Renal cortical epithelial cell (primary cell): ENCODE measurements at places on chromosomes 16 and 17.

DNA sequence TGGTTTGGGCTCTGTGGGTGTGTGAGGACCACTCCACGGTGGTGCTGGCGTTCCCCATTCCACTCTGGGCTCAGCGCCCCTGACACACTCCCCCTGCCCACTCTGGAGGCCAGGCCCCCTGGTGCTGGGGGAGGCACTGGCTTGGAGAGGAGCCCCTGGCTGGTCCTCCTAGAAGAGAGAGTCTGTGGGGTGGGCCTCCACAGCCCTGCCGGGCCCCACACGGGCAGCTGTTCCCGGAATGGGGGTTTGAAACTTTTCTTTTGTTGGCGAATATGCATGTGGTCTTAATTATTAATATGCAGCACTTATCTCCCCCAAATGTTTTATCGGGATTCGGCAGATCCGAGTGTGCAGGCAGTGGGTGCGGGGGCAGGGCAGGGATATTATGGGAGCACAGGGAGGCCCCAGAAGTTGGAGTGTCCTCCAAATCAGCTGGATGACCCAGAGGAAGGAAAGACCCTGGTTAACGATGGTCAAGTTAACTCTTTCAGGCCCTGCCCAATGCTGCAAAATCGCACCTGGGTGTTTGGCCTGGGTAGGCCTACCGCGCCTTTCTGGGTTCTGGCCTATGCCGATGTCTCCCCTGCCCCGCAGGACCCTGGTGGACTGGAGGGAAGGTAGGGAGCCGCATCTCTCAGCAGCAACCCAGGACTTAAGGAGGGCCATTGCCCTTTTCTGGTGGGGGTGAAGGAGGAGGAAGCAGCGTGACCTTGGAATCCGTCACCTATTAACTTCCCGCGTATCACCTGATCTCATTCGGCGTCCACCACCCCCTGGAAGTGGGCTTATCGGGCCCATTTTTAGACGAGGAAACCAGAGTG, 36.0 kb downstream of the TMEM235 start:
- DNase-seq = no peak

- DNase-seq = peak; percentile 70
Observed at GRCh38 chr17:59651346-59651745, 31.7 kb downstream of the CLTC start.

GRCh38 chr16:84785843-84786581, 33.8 kb upstream of the CRISPLD2 start:
- DNase-seq = peak; percentile 42

GRCh38 chr16:72609066-72609465, 437.1 kb upstream of the PMFBP1 start:
- no peak for DNase-seq

DNA sequence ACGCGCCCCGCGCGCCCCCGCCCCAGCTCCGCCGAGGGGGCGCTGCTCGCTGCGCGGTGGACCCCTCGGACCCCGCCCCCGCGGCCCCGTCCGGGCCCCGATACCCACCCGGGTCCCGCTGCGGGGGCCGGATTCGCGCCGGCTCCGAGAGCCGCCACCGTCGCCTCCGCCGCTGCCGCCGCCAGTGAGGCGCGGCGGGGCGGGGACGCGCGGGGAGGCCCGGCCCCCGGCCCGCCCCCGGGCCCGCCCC, at the start of gene TBC1D16:
Gene TBC1D16, minus strand, starts transcription at position 186 of the 250 bp plus-strand sequence. CDS start 22,325 bp downstream, outside the sequence.
- no peak for DNase-seq

DNA sequence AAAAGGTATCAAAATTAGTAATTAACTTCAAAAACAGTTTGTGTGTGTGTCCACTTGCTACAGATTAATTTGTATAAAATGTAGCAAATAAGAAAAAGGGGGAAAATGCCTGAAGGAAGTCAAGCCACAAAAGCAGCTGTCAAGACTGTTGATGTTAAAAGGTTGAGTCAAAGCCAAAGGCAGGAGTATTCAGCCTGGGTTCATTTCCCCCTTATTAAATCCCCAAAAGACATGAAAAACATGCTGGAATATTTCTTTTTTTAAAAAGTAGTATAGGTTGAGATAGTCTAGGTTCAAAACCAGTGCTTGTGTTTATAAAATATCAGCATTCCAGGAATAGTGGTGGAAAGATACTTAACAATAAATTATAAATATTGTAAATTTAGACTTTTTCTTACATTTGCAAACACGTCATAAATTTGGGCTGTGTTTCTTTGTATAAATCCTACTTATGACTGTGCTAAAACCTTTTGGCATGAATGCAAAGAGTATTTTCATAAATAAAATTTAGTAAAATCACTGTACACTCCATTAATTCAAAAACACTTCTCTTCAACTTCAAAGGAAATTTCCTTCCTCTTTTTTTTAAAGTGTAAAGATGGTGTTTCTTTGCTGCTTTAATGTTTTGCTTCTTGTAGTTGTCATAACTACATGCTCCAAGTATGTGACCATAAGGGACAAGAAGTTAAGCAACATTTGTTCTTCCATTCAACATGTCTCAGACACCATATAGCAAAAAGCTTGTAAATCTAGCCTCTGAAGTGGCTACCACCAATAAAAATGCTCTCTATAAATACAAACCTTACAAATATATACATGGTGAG, 72.0 kb downstream of the SKAP1 start:
- no peak for DNase-seq

DNA sequence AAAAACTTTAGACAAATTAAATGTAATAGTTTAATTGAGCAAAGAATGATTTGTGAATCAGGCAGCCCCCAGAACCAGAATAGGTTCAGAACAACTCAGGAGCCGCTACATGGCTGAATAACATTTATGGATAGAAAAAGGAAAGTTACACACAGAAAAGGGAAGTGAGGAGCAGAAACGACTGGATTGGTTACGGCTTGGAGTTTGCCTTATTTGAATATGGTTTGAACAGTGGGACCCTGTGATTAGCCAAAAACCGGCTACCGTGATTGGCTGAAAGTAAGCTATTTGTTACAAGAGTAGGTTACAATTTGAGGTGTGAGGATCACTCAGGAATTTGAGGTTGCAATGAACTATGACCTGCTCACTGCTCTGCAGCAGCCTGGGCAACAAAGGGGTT, 1139.8 kb downstream of the CDH11 start:
- no peak for DNase-seq

GRCh38 chr16:86919578-86920305, 341.4 kb downstream of the FOXL1 start:
- DNase-seq = no peak

DNA sequence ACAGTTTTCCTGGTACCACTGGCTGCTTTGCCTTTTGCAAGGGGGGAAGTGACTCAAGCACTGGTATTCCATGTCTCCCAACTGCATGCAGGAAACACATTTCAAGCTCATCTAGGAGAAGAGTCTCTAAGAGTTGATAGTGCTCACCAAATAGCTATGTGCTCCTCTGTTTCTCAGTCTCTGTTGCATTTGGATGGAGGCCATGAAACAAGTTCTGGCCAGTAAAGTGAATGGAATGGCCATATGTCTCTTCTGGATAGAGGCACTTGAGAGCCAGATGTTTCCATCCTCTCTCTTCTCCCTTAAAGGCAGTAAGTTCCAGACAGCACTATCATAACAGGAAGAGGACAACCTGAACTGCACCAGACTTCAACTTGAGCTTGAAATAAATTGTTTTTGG, 60.6 kb downstream of the C16orf82 start:
- DNase-seq = no peak

DNA sequence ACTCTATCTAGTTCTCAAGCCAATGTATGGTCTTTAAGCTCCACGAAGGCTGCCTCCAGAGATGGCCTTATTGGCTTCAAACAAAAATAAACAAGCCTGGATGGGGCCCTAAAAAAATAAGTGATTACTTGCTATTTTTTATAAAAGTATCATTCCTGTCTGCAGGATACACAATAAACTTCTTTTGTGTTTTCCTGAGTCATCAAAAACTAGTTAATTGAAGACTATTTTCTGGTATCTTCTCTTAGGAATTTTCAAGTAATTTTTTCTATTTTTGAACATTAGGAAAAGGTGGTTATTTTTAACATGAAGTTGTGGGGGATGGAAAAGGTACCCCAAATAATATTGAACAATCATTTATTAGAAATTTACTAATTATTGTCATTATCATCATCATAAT, 213.1 kb upstream of the DYNLRB2 start:
- no peak for DNase-seq

GRCh38 chr16:87826798-87827587, 42.3 kb downstream of the SLC7A5 start:
- no peak for DNase-seq

GRCh38 chr16:85832570-85833218, 33.2 kb downstream of the COX4I1 start:
- DNase-seq = no peak

DNA sequence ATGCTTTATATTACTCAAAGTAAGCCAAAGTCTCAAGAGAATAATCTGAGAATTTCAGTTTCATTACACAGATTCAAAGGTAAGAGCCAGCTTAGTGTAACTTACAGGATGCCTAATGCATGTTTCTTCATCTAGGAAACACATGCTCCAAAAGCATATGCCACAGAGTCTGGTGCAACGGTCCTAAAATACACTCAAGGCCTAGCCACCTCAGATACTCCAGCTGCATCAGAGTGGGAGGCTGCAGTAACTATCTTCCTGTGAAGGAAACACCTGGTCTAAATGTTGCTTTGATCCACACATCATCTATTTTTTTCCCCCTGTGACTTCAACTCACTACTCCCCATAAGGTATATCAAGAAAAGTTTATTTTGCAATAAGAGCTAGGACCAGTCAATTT, 51.6 kb upstream of the CORO6 start:
- no peak for DNase-seq
